ENCODE measurements at places on chromosomes 16 and 17.

DNA sequence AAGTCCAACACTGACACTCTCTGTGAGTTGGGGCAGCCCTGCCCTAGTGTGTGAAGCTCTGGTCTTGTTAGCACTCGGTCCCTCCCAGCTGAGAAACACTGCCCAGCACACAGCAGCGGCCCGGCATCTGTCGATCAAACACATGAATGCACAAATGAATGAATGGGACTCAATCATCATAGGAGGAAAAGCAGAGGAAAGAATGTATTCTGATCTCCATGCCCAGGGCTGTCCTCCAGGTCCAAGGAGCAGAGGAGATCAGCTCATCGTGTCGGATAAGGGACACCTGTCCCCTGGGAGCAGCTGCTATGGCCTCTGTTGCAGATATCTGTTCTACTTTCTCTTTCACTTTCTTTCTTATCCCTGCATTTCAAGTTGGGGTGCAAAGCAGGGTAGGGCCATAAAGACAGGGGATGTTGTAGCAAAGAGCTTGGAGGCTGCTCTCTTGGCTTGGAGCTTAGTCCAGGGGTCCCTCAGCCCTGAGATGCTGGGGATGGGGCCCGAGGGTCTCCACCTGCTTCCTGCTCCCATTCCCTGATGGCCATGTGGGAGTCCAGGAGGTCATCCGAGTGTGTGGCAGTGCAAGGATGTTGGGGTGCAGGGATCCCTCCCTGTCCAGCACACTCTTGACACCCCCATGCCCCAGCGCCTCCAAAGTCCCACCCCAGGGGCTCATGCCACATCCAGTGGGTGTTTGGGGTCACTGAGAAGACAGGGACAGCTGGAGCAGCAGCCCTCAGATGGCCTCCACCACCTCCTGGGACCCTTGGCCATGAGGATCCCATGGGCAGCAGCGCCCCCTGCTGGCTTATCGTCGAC lies 88.2 kb downstream of the IRF8 start:
- peak; percentile 4 for DNase-seq

GRCh38 chr16:74954763-74955162 lies 30.2 kb downstream of the WDR59 start:
- DNase-seq: no peak

GRCh38 chr16:1293921-1294656 lies 15.3 kb upstream of the UBE2I start:
- no peak for DNase-seq

DNA sequence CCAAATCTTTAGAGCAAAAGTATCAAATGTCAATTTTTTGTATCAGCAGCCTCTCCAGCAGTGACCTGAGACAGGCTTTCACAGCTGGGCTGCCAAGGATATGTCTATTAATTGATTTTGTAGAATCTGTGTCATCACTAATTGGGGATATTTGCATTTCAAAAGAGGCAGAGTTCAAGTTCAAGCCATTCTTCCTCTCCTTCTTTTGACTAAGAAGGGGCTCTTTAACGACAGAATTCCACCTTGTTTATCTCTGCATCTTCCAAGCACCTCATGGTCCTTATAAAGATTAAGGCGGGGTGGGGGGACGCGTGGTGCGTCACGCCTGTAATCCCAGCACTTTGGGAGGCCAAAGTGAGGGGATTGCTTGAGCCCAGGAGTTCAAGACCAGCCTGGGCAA lies 15.2 kb upstream of the BHLHA9 start:
- DNase-seq: no peak

GRCh38 chr17:73211745-73212144 lies 18.9 kb downstream of the COG1 start:
- no peak for DNase-seq

DNA sequence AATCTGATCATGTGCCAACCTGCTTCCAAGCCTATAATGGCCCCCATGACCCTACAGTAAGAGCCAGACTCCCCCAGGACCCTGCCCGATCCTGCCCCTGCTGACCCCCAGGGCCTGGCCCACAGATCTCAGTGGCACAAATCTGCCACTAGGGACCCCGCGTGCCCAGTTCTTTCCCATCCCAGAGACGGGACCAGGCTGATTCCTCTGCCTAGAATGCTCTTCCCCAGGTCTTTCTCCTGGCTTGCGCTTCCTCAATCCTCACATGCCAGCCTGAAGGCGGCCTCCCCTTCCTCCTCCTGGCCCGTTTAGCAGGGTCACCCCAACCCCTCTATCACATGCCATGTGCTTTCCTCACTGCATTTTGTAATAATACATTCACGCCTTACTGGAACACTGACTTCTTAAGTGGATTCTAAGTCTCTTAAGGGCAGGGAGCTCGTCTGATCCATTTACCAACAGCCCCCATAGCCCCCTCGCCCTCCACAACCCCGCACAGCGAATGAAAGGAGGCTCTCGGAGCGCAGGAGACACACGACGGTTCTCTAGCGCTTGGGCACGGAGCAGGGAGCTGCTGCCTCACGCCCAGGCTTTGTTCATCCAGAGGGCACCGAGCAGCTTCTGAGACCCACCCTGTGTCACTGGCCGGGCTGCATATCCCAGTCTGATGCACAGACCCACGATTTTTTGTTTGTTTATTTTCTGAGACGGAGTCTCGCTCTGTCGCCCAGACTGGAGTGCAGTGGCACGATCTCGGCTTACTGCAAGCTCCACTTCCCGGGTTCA lies 1.2 kb downstream of the TRIM65 start:
- peak; percentile 30 for DNase-seq

GRCh38 chr17:40518401-40519088 lies 17.1 kb upstream of the TNS4 start:
- no peak for DNase-seq

- DNase-seq: no peak
Observed at GRCh38 chr17:75640556-75641119, 7.4 kb downstream of the SMIM5 start.

DNA sequence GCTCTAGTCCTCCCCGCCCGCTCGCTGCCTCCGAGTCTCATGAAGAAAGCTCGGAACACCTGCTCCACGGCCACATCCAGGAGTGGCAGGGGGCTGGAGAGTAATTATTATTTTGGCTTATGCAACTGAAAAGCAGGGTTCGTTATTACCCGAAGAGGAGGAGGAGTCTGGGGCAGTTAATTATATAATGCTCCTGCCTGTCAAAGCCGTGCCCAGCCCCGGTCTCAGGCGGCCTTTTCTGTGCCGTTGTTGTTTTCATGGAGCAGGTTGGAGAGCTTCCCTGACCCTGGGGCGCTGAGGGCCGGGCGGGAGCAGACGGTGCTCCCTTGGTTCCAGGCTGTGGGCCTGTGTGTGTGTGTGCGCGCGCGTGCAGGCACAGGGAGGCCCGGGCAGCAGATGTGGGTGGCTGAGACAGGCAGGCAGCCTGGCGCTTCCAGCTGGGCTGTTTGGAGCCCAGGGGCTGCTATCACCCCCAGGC lies 2.4 kb downstream of the JPH3 start:
- no peak for DNase-seq

- no peak for DNase-seq
Observed at GRCh38 chr17:7744416-7744815, 26.9 kb downstream of the DNAH2 start.

- no peak for DNase-seq
Observed at GRCh38 chr17:7130621-7131422, 16.2 kb upstream of the ASGR2 start.

- DNase-seq: no peak
Observed at GRCh38 chr17:80613732-80614071, 69.1 kb downstream of the RPTOR start.

GRCh38 chr16:85227946-85228862 lies 115.9 kb upstream of the CIBAR2 start:
- DNase-seq: no peak

GRCh38 chr16:53142823-53143568 lies 88.2 kb downstream of the CHD9 start:
- DNase-seq: no peak

DNA sequence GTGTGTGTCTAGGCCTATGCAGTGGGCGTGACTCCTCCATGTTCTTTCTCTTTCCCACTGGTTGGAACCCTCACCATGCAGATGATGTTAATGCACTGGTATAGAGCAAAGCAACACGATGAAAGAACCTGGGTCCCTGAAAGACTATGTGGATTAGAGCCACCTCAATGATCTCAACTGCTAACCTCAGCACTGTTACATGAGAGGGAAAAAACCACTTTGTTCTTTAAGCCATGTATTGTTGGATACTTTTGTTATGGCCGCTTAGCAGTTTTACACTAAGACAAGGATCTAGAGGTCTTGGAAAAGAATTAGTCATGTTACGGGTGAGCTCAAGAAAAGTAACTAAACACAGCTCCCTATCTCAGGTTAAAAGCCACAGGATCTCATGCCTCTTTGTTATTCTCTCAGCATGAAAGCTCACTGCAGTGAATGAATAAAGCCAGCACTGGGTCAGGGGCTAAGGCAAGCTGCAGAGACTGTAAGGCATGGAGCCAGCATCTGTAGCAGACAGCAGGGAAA lies 56.6 kb upstream of the RBBP6 start:
- no peak for DNase-seq

DNA sequence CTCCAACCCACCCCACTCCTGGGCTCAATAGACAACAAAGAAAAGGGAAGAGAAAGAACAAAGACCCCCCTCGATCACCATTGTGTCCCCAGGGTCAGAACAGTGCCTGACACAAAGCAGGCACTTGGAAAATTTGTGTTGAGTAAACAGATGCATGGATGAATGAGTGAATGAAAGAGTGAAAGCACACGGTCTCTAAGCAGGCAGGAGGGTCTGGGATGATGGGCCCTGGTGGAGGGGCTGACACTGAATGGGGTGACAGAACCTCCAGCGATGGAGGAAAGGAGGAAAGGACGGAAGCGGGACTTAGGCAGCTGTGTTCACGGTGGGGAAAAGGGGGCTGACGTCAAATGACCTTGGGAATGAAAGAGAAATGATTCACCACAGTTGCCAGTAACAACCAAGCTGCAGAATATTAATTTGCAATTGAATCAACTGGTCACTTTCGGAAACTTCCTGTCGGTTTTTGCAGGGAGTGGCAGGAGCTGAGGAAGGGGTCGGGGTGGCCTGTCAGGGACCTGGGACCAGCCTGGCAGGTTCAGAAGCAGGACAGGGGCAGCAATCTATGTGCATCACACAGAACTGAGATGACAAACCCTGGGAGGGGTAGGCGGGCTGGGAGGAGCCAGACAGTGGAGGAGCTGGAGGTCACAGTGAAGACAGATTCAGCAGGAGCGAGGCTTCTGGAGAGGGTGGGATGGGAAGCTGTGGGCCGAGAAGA lies 6.7 kb upstream of the GAST start:
- DNase-seq: no peak

DNA sequence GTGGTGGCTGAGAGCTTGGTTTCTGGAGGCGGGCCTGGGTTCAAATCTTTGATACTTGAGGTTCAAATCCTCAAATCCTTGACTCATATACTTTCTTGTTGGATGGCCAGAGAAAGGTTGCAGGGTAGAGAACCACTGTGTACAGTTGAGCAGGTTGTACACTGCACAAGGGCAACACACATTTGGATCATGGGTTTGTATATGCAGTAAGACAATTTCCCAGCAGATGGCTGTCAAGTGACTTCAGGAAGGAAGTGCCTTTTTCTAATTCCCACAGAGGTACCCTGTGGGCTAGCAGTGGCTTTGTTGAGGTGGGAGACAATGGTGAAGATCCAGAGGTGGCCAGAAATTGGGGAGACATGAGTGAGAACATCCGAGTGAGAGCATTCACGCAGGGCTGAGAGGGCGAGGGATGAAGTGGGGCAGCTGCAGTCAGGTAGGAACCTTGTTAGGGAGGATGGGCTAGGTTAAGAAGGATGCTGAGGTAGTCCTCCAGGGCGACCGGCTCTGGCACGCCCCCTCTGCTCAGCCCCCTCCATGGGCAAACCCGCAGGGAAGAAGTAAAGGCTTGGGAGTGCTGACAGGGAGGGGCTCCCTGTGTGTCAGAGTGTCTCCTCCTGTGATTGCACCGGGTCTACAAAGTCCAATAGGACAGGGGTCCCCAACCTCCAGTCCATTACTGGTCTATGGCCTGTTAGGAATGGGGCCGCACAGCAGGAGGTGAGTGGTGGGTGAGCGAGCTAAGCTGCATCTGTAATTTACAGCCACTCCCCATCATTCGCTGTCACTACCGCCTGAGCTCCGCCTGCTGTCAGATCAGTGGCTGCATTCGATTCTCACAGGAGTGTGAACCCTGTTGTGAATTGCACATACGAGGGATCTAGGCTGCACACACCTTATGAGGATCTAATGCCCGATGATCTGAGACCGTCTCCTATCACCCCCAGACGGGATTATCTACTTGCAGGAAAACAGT lies 2.7 kb downstream of the C16orf89 start:
- DNase-seq: no peak

DNA sequence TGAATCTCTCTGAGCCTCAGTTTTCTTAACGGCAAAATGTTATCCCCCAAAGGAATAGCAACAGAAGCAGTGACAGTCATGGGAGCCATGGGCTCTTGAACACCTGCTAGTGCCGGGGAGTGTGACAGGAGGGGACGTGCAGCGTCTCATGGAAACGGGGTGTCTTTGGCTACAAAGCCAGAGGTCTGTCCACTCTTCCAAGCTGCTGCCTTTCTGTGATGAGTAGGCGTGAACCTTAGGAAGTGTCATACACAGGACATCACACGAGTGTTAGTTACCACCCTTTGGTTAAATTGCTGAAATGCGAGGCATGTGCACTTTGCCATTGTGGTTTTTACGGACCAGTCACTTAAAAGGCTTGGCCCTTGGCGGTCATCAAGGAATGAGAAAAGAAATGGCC lies 93.4 kb downstream of the IRF8 start:
- no peak for DNase-seq

DNA sequence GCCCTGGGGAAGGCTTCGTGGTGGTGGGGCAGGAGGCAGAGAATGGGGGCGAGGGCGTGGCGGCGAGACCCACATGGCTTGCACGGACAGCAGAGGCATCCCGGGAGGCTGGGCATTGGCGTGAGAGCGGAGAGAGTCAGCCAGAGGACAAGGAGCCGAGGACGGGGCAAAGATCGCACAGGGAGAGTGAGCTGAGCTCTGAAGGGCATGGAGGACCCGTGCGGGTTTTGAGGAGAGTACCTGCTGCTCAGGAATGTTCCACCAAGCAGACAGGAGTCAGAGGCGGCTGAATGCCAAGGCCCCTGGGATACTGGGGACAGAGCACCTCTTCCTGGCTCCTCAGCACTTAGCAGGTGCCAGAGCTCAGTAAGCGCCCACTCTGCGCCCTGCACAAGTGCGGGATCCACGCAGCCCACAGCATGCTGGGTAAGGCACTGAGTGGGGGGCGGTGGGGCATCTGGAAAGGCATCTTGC lies 47.8 kb downstream of the ARHGAP27 start:
- DNase-seq: no peak

DNA sequence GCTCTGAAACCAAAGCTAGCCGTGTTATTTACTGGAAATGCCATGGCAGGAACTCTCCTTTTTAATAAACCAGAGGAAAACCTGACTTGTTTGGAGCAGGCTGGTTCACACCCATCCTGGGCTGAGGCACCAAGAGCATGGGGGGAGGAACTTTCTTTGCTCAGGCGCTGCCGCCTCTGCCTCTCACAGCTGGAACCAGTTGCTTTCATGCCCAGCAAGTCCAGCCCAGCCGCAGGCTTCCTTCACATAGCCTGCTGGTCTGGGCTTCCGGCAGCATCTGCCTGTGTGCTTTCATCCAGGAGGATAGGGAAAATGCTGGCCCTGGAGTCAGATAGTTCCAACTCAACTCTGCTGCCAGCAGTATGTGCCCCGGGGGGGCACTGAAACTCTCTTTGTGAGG lies 88.1 kb upstream of the ASIC2 start:
- no peak for DNase-seq

Measured in AML-193 (cell line).